T-cell (primary cell): ENCODE measurements at places on chromosomes 6 and 20.

- peak; percentile 54 for DNase-seq
Observed at GRCh38 chr6:89368107-89368506, 15.6 kb upstream of the UBE2J1 start.

DNA sequence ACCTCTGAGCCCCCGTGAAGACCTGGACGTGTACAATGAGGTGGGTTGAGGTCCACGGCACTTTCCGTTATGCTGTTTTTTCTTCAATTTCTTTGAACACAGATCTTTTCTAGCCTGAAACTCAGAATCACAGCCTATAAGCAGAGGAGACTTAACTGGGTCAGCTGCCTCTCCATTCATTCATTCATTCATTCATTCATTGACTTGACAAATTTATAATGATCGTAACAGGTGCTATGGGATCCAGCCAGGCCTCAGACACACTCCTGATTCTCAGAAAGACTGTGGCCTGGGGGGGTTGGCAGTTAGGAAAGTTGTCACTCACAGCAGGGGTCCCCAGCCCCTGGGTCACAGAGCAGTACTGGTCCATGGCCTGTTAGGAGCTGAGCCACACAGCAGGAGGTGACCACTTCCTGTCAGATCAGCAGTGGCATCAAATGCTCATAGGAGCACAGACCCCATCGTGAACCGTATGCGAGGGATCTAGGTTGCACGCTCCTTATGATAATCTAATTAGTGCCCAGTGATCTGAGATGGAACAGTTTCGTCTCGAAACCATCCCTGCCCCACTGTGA, 38.6 kb upstream of the IRF4 start:
- DNase-seq: no peak

GRCh38 chr6:75505424-75505823, 11.8 kb upstream of the FILIP1 start:
- DNase-seq: no peak

DNA sequence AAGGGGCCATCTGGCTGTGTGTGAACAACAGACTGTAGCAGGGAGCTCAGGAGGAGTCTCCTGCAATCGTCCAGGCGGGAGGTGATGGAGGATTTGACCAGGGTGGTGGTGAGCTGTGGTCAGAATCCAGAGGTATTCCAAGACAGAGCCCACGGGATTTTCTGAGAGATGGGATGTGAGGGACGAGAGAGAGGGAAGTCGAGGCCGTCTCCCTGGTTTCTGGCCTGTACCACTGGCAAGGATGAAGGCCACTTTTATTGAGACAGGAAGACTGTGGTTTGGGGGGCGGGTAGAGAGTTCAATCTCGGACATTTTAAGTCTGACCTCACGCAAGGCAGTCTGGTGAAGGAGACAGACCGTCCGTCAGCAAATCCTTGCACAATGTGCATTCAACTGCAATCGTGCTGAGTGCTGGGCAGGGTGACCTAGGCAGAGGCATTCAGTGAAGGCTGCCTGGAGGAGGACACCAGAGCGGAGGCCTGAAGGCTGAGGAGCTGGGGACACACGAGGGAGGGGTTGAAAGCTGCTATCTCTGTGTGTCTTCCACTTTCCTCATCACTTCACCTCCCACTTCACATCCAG, 53.9 kb downstream of the PREX1 start:
- no peak for DNase-seq

DNA sequence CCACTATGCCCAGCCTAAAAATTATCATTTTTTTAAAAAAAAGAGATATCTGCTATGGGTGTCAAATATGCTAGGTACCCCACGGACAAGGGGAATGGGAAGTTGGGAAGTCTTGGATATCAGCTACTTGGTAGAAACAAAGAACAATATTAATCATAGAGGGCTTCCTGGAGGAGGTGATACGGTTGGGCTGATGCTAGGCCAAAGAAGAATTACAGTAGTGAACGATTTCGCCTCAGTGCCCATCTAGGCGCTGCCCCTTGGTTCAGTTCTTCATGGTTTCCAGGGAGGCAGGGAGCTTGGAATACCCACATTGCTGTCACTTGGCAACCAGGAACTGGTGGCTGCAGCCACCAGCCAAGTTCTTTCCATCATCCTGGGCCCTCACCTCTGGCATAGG, 5.5 kb upstream of the PSMF1 start:
- DNase-seq: no peak

DNA sequence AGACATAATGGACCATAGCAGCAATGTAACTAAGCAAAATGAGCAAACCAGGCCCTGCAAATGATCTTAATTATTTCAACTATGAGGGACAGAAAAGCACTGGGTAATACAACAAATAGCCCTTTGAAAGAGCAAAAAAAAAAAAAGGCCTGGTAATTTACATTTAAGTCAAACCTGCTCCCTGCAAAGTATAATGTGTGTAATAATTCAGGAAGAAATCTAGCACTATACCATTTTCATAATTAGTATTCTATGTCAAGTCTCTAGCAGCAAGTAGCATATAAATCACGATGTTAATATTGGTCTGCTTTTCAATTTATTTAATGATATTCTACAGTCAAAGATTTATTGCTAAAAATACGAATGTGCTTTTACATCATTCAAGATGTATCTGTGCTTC, 489.6 kb downstream of the BMP2 start:
- no peak for DNase-seq

GRCh38 chr6:93365445-93365844, 53.9 kb downstream of the EPHA7 start:
- DNase-seq: no peak

DNA sequence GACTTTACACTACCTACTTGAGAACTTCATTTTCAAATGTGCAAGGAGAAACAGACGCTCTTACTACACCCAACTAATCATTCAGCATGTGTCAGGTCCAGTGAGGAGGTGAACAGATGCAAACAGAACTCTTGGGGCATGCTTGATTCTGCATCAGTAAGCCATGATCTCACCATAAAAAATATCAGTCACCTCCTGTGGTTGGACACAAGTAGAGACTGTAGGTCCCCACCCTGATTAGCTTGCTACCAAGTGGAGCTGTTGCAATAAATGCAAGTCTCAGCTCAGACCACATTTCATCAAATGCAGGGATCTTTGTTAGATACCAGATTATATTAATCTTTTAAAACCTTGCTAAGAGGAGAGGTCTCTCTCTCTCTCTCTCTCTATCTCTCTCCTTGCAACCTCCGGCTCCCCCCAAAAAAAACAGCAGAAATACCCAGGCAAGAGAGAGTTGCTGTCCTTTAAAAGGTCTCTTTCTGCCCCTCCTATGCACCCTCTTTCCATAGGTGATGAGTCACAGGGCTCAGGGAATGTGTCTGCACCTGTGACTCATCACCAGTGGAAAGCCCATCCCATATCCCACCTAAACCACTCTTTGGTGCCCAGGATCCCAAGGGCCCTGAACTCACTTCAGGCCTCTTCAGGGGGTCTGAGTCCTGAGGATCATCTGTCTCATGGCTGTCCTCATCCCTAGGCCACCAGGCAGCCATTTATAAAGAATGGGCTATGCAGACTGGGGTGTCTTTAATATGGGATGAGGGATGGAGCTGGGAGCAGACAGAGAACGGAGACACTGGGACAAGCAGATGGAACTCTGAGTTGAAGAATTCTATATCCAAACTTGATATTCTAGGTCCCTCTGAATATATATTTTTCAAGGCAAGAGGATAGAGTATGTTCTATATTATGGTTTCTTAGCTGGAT, 154.5 kb downstream of the QRSL1 start:
- no peak for DNase-seq

DNA sequence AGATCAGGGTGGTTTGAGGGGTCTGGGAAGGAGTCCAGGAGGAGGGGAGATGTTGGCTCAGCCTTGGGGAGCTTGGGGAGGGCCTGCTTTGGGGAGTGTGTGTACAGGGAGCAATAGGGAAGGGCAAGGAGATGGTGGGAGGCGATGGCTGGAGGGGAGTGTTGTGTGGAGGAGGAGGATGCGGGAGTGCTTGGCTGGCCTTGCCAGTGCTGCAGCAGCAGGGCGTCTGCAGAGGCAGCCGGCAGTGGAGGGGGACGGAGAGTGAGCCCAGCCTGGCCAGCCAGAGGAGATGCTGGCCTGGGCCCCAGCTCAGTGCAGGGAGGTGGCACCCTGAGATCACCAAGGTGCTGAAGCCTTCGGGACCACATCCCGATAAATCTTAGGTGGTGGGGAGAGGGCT, 3.9 kb downstream of the IP6K3 start:
- DNase-seq: no peak

- DNase-seq: no peak
Observed at GRCh38 chr20:59775687-59776055, 157.8 kb downstream of the SYCP2 start.

DNA sequence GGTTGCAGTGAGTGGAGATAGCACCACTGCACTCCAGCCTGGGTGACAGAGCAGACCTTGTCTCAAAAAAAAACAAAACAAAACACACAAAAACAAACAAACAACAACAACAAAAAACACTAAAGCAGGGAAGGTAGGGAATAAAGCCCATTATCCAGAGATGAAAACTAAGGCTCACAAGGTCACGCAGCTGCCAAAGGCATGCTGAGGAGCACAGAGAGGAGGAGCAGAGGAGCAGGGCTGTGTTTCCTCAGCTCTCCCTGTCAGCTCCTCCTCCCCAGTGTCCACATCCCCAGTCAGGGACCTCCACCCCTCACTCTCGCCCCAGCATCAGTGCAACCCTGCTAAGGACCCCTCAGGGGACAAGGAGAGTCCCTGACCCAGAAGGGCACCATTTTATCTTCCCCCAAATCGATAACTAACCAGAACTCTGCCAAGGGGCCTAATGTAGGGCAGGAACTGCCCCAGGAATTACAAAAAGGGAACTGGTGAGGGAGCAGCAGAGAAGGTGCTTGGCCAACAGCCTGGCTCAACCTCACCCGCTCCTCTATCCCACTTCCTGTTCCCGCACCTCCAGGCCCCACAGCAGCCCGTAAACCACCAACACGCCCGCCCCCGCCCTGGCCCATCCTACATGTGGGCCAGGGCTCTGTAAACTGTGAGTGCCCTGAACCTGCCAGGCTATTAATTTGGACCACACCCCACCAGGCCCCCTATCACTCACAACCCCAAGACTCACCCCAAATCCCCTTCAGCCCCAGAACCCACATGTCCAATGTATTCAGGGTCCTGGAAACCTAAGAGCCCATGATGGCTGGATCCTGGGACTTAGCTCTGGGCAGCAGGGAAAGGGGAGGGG, 9.0 kb downstream of the TEAD3 start:
- DNase-seq: no peak

DNA sequence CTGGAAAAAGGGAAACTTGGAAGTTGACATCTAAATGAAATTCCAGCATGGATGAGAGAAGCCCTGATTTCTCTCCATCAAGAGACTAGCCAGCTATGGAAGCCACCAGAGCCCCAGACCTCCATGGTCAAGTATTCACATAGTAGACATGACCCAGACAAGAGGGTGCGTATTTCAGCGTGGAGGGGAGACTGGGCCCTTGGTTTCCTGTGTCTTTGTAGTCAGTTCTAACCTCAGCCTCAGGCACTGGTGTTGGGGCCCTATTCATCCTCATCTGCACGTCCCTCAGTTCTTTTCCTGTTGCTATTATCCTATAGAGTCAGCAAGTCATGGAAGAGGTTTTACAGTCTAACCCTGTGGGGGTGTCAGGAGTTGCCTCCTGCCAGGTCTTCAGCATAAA, 12.5 kb downstream of the GNL1 start:
- DNase-seq: peak; percentile 34

GRCh38 chr20:5797843-5798462, 47.8 kb downstream of the SHLD1 start:
- no peak for DNase-seq

DNA sequence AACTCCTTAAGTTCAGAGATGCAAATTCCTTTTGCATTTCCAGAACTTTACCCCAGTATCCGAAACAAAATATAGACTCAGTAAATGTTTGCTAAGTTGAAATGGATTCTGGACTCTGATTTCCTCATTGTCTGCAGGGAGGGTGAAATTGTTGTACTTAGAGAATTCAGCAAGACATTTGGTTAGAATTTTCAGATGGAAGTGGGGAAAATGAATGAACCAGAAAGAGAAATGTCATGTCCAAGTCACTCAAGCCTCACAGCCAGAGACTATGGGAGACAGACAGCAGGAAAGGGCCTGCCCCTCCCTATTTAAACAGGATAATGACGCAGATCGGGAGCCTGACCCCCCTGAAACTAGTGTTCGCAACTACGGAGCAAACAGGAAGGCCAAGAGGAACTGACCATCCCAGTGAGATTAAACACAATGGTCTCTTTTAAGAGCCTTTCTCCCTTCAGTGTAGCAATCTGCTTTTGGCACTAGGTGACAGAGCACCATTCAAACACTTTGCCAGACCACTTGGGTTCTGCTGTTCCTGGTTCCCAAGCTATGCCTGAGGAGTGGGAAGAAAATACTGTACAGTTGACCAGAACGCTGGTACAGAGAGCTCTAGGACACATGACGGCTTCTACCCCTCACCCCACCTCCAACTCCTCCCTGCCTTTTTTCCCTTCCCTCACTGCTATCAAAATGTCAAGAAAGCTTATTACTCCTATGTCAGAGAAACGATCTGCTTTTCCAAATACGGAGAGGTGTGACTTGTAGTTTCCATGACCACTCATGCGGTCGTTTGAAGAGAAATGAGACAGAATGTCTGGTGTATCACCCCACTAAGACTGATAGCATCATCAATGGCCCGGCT, 13.7 kb downstream of the NEDD9 start:
- no peak for DNase-seq

DNA sequence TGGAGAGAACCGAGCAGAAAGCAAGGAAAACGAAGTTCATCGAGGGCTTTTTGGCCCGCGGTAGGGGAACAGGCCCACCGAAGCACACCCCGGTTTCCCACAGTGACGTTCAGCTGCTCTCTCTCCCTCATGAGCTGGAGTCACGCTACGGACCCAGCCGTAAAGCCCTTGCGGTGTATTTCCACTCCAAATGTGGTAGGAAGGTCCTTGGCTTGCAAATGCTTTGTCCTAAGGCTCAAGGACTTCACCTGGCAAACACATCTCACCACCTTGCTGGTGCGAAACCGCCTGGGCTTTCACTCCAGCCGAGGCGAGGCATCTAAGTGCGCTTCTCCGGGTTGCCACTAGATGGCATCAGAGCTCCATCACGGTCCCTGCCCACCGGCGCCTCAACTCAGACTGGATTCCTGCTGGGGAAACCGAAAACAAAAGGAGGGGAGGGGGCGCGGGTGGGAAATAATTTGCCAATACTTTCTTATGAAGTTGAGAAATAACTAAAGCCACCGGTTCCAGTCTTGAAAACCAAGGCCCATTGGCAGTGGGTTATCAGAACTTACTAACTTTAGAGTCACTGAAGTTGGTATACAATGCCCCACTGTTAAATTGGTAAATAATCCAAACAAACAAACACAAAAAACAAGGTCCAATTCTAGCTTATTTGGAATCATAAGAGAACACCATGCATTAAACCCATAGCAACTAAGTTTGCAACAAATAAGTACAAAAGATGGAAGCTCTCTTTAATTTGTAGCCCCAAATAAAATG, 13.4 kb upstream of the FOXC1 start:
- peak; percentile 59 for DNase-seq

- no peak for DNase-seq
Observed at GRCh38 chr6:10658910-10659698, 35.3 kb downstream of the C6orf52 start.

- no peak for DNase-seq
Observed at GRCh38 chr6:63928613-63929012, 293.0 kb downstream of the PHF3 start.
